ENCODE measurements at places on chromosomes 6 and 20.

DNA sequence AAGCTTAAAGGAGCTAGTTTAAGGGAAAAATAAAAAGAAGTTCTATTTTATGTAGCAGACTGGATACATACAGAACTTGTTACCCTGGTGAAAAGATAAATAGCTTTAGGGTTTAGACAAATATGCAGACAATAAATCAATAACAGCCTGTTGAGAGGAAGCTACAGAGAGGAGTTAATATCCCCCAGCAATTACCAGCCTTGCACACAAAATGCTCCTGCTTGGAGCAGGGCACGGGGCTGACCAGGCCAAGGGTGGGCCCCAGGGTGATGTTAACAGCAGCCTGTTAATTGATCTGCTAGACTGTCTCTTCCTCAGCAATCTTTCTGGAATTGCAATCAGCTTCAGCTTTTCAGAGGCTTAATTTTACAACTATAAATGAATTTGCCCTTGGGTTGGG is 125.1 kb upstream of the SOX4 start:
- DNase-seq, result peak; percentile 55

DNA sequence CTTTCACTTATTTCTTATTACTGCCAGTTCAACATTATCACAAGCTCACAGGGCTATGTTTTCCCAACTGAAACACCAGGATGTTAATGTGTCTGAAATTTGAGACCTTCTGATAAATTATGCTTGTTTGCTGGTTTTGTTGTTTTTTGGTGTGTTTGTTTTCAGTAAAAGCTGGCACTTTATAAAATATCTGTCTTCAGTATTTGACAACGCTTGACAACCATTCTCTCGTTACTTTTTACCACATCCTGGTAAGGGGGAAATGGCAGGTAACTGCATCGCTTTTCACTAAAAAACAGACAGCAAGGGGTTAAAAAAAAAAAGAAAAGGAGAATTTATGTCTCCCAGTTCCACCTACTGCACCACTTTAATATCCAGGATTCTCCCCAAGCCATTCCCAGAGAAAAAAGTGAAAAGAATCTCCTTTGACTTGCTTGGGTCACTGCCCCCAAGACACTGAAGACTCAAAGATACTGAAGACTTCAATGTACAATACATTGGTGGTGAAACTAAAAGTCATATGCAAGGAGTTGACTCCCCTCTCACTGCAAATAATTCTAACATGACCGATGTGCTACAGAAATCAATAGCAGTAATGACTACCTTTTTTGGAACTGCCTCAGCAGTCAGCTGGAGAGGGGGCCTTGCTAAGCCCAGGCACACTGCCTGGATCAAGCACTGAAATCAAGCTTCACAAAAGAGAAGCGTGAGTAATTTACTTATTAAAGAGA is 88.9 kb downstream of the HIVEP2 start:
- DNase-seq, result no peak

- DNase-seq, result no peak
These were observed 153.1 kb downstream of the EPHA7 start for GRCh38 chr6:93266116-93266817.

GRCh38 chr6:23357185-23357766 is 768.7 kb upstream of the NRSN1 start:
- DNase-seq, result no peak

GRCh38 chr6:55869674-55870073 is 5.7 kb downstream of the BMP5 start:
- DNase-seq, result no peak

GRCh38 chr20:37513779-37514359 is 7.2 kb upstream of the NNAT start:
- DNase-seq, result no peak

DNA sequence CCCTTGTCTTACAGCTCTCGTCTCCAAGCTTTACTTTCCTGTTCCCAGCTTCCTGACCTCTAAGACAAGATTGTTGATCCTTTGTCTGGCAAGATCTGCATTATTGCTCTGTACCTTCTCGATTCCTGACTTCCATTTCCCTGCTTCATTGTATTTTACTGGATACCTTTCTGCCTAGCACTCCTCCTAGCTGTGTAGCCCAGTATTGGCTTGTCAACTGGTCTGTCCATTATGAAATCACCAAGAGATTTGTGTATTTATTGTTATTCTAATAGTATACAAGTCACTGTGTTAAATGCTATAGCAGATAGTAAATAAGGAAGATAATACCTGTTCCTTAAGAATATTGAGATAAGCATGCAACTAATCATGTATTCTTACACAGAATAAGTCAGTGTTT is 305.4 kb downstream of the CDKAL1 start:
- no peak for DNase-seq

DNA sequence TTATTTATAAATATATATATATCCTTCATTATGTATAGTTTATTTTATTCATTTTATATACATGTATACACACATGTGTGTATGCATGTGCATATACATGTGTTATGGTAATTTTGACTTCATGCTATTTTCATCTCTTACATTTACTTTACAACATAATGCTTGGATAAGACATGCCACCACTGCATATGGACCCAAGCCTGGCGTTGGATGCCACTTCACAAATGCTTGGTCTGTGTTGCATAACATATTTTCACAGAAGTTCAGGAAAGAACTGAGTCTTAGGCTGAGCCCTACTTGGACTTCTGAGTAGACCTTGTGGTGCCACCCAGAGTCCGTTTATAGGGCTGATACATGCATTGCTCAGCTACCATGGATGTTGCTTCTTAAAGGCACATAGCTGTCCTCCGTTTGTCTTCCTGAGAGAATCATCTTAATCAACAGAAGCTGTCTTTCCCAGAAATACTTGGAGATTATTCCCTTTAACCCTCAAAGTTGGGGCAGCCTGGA is 337.8 kb downstream of the BTBD3 start:
- no peak for DNase-seq

- no peak for DNase-seq
These were observed 101.6 kb downstream of the ATXN1 start for GRCh38 chr6:16659466-16660156.

- no peak for DNase-seq
These were observed 36.6 kb downstream of the TBC1D32 start for GRCh38 chr6:121297694-121298093.

DNA sequence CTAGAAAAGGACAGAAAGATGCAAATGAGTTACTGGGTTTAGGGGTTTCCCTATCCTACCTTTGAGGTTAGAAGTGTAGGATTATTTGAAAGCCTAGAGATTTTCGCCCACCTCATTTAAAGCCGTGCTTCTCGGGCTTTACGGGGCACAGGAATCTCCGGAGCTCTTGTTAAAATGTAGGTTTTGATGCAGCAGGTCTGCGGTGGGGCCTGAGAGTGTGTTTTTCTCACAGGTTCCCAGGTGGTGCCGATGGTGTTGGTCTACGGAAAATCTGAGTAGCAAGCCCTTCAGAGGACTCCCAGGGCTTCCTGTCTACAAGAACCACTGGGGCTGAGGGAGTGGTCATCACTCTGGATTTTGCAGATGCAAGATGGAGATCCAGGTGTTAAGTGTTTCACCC is 47.5 kb downstream of the TRAM2 start:
- DNase-seq, result no peak

- no peak for DNase-seq
These were observed 44.1 kb downstream of the NHSL1 start for GRCh38 chr6:138454981-138455706.

GRCh38 chr6:18389479-18389878 is 2.3 kb downstream of the RNF144B start:
- no peak for DNase-seq

DNA sequence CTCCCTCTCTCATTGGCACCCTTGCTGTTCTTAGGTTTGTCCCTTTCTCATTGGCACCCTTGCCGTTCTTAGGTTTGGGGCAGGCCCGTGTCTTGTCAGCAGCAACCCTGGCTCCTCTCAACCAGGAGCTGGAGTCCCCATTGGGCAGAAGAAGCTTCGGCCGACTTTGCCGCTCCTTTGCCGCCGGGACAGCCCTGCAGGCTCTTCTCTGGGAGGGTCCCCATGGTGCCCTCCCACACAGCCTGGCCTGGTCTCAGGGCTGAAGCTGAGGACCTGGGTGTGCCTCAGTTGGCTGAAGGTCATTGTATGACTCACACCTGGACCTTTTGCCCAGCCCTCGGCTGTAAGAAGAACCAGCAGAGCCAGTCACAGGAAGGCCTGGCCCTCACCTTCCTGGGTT is 59.6 kb downstream of the PPP1R14C start:
- no peak for DNase-seq

GRCh38 chr20:50129662-50130355 is 16.9 kb upstream of the UBE2V1 start:
- DNase-seq, result no peak

DNA sequence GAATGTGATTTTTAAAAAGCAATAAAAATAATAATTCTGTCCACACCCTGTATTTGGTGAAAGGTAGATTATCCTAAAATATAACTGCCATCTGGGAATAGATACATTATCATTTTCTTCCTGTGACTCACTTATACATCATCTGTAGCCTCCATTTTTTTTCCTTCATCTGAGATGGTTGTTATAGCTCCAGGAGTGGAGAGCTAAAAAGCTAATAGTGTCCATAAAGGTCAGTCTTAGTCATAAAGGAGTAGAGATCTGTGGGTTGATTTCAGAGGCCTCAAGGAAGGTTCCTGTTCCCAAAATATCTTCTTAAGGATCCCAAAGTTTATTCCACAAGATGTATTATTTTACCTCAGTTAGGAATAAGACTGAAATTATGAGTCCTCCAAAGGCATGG is 41.1 kb downstream of the FBXO5 start:
- DNase-seq, result no peak

DNA sequence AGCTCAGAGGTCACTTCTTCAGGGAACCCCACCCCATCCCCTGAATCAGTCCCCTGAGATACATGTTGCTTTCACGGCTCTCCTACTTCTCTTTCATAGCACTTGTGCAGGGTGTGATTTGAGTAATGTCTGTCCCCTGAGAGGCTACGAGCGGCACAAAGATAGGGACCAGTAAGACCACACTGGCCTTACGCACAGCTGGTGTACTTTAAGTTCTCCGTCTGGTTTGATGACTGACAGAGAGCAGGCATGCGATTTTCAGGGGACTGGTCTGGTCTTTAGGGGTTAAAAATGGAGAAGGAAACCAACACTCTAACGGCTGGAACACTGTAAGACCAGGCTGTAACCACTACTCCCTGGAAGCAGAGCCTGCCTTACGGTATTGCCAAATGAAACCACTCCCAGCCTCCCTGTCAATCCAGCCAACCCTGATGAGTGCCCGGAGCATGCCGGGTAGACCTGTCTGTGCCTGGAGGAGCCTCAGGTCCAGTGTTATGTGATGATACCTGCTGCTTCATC is 47.1 kb downstream of the ELMO2 start:
- no peak for DNase-seq

DNA sequence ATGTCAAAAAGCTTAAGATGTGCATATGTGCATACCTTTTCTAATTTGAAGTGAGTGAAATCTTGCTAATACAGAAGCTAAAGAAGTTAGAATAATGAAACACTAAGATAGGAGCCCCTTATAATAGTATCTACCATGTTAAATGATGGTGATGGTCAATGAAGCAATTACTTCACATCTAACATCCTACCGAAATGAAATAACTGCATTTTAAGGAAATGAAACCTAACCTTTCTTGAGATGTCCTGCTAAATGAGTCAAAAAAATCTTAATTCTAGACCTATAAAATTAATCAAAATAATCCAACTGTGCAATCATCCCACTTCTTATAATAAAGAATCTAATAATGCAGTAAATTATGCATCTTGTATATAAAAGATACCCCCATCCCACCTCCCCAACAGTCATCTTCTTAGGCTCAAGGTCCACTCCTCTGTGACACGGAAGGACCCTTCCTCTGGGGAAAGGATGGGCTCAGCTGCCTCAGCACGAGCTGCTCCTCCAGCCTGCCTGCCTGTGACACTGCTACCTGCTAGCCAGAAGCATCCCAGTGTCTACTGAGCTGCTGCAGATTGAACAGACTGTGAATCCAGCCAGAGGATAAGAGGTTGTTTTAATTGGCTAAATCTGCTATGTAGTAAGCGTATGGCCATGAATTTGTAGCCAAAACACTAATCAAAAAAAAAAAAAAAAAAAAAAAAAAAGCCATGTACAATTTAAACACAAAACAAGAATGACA is 129.6 kb upstream of the BEND3 start:
- no peak for DNase-seq

DNA sequence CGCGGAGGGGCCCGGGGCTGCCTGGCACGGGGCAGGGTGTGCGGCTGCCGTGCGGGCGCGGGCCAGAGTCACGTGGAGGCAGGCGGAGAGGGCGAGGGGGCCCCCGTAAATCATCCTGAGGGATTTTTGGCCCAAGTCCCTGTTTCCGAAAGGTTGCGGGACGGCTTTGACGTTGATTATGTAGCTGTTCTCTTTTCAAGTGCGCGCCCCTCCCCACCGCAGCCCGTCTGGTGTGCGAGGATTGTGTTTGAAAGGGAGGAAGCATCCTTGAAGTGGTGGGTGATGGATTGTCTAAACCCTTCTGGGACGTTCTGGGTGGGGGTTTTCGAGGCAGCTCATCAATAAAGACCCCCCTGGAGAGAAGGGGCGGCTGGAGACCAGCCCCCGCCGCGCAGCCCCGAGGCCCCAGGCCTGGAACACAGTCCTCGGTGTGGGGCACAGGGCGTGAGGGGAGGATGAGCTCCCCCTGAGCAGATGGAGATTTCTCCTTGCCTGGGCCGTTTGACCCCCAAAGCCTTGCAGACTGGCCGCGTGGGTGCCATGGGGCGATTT is 7.0 kb upstream of the FOXF2 start:
- no peak for DNase-seq

DNA sequence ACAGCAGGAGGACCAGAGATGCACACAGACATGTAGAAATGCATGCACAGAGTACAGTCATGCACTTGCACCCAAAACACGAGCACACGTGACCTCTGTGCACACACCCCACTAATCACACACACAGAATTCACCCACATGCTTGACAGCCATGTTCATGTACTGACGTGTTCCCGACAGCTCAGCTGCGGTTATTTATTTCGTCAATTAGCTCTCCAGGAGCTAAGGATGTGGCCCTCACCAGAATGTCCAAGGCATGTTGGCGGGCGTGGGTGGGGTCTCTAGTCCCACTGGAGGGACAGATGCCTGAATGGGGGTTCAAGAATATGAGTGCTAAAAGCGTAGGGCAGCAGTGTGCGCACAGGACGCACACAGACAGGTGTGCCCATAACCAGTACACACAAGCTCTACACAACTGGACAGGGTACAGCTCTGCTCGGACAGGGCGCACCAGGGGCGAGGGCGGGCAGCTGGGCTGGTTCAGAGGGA is 571 bp upstream of the PRPF6 start:
- DNase-seq, result no peak

Data from T47D (cell line).